NCI-H510A treated with DMSO at 0.1 percent for 48 hours (cell line): ENCODE measurements at places on chromosomes 12 and 14.

- no peak for DNase-seq
Observed at GRCh38 chr12:57135527-57136326, 7.4 kb downstream of the LRP1 start.

DNA sequence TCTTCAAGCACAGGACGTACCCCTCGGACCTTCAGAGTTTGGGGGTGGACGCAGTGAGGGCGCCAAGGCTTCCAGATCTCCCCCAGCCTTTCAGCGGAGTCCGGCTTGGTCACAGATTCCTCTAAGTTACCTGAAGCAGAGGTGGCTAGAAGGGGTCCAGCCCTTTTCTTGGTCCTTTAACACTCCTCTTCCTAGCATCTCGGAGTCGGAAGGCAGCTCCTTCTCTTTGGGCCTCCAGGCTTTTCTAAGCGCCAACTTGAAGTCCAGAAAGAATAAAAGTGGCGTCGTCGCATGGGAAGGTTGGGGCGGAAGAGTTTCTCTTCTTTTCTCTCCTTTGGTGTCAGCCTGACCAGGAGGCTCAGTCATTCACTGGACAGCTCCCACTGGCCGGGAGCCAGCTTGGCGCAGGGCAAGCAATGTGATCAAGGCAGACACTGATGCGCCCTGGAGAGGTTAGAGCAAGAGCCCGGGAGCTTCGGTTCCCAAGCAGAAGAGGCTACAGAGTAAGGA lies 9.6 kb downstream of the OR6S1 start:
- no peak for DNase-seq

GRCh38 chr14:91041450-91041849 lies 19.0 kb downstream of the RPS6KA5 start:
- peak; percentile 31 for DNase-seq

- no peak for DNase-seq
Observed at GRCh38 chr12:107134558-107134957, 41.2 kb upstream of the CRY1 start.

GRCh38 chr14:22544406-22544805 lies 44.6 kb downstream of the DAD1 start:
- no peak for DNase-seq

GRCh38 chr12:124740691-124741137 lies 123.0 kb downstream of the SCARB1 start:
- no peak for DNase-seq

- no peak for DNase-seq
Observed at GRCh38 chr14:54329082-54329695, 67.6 kb upstream of the CDKN3 start.

- DNase-seq, result no peak
Observed at GRCh38 chr14:22432348-22432976, 156.6 kb downstream of the DAD1 start.

- no peak for DNase-seq
Observed at GRCh38 chr14:32950584-32950983, 11.9 kb downstream of the NPAS3 start.
